ENCODE measurements at places on chromosomes 2 and 18.

DNA sequence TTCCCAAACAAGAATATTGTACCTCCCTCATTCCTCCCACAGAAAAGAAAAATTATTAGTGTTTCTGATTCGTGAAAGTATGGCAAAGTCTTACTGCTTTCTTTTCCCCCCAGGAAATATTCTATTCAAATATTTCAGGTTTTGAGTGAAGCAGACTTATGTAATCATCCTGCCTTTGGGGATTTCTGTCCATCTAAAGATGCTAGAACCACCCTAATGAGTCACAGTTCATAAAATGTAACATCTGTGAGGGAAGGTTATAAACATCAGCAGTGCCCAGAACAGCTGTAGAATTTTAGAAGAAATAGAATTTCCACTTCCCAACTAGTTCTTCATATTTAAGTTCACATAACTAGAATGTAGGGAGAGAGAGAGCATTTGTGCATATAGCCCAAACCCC lies 39.0 kb downstream of the EEF1B2 start:
- no peak for DNase-seq

GRCh38 chr18:51235009-51235789 lies 37.7 kb upstream of the MEX3C start:
- no peak for DNase-seq

- DNase-seq, result no peak
Observed at GRCh38 chr2:40240070-40240469, 211.8 kb downstream of the SLC8A1 start.

GRCh38 chr2:129754421-129754820 lies 225.0 kb upstream of the RAB6C start:
- DNase-seq, result no peak

DNA sequence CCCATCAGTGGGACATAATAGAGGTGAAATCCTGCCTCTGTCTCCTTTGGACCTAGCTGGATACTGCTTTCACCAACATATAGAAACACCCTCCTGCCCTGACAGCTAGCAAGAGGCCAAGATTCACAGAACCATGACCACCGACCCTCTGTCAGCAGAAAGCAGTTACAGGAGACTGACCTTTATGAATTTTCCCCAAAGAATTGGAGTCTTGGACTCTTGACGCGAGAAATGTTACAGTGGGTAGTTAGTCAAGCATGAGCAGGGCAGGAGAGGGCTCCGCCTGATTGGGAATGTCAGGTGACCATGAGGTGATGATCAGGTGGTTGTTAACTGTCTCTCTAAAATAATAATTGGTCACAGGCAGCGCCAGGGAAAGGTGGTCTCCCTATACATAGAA lies 1002.3 kb downstream of the TDRD15 start:
- DNase-seq, result no peak

DNA sequence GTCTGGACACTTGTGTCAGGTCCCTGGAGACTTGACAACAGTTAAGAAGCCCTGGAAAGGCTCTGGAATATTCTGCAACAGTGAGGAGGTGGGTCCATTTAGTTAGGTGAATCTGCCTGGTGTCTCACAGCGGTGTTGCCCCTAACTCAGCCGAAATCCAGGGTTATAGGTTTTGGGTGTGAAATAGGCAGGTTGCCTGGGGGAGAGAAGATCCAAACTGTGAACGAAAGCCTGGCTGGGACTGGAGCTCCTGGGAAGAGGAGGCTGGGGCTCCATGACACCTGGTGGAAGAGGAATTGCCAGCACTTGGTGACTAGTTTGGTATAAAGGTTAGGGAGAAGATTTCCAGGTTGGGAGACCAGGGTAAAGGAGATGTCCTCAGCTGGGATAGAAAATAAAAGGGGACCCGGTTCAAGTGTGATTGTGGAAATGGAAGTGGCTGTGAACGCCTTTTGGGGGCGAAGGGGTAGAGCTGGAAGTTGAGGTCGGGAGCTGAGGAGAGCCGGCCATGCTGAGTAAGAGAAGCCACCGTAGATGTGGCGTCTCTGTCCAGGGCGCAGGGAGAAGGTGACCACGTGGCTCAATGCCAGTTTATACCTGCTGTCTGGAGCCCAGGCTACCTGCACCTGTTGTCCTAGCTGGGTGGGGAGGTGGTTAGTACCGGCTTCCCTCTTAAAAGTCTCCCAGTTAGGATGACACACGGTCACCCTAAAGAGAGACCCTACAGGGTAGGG lies 3.0 kb upstream of the GAREM2 start:
- no peak for DNase-seq

- no peak for DNase-seq
Observed at GRCh38 chr2:213932-214693, 49.7 kb downstream of the SH3YL1 start.
